Adrenal gland (tissue), 19 donors: ENCODE measurements at places on chromosomes 1 and 21. TPM values are rescaled to one million over a fixed set of nuclear protein-coding genes. Genes with fewer than 3 reads are reported as not detected.
A peak's percentile ranks its signal among the peaks of the same experiment; 100 is the strongest.

DNA sequence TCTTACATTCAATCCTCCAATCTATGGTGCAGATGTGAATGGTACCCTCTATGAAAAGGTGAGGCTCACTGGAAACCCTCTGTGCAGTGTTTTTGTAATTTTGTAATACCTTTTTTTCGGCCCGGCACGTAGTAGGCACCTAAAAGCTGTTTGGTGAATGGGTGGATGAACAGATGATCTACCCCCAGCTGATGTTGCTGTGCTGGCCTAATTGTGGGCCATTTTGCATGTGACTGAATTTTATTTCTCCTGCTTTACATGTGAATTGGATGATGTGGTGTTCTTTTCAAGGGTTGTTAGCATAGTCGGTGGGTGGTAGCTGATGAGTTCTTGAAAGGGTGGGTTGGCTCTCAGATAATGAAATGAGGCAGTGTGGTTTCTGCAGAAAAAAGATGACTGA, 10.4 kb downstream of the KDM4A start:
- DNase-seq, result no peak

GRCh38 chr1:177282976-177283375, 112.2 kb downstream of the BRINP2 start:
- no peak for DNase-seq

DNA sequence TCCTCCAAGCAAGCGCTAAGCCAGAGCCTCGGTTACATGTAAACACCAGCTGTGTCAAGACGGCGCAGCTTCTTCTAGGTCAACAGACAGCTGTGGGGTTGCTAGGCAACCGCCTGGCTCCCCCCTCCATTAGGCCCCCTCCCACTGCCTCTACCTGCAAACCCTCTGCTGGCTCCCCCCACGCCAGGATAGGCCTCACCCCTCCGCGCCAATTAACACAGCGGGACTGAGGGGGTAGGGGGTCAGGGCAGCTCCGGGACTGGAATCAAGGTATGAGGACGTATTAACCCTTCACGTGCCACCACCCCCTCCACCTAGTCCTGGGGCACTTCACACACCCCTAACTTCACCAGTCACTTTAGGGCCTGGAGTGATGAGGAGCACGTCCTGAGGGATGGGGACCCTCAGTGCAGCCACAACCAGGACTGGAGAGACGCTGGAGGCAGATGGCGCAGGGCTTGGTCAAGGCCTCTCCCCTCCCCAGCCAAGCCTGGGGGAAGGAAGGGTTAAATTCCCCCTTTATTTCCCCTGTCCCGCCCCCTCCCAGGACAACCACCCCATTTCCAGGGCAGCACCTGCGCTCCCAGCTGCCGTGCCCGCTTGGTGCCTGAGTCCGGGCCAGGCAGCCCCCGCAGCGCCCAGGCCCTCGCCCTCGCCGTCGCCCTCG, 37.4 kb upstream of the WASF2 start:
- peak; percentile 65 for DNase-seq

GRCh38 chr21:23119491-23119890, 2121.3 kb downstream of the NCAM2 start:
- no peak for DNase-seq

DNA sequence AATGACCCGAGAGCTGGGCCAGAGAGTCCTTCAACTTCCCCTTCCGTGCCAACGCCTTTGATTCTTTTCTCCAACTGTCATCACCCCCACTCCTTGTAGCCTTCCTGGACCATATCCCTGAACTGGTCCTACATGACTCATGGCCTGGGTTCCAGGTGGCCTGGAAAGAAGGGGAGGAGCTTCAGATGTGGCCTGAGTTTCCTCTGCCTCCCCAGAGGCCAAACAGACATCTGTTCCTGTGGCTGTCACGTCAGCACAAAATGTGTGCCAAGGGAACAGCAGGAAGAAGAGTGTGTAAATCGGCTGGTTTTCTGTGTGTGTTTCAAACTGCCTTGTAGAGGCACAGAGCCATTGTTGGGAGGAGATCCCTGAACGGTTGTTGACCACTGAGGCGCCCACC, 24.9 kb upstream of the KIRREL1 start:
- peak; percentile 33 for DNase-seq

GRCh38 chr1:23791516-23792047, 637 bp downstream of the LYPLA2 start:
- peak; percentile 41 for DNase-seq

GRCh38 chr21:33945652-33946270, 30.2 kb upstream of the ATP5PO start:
- DNase-seq, result no peak

DNA sequence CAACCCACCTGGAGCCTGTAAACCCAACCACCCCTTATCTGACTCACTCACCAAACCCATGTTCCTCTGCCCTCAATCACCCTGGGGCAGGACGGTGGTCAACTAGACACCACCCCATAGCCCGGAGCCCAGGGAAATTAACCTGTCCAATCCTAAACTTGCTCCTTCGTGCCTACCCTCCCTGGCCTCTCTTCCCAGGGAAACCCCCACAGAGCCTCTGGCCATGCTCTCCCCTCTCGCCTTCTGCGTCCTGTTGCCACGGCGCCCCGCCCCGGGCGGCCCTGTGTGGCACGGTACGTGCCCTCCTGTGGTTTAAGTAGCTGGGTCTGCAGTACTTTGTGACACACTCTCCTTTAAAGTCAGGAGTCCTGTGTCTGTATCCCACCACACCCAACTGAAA, 4.0 kb upstream of the FTCD start:
- DNase-seq, result no peak

- no peak for DNase-seq
Observed at GRCh38 chr1:157157501-157158190, 19.5 kb upstream of the ETV3 start.

DNA sequence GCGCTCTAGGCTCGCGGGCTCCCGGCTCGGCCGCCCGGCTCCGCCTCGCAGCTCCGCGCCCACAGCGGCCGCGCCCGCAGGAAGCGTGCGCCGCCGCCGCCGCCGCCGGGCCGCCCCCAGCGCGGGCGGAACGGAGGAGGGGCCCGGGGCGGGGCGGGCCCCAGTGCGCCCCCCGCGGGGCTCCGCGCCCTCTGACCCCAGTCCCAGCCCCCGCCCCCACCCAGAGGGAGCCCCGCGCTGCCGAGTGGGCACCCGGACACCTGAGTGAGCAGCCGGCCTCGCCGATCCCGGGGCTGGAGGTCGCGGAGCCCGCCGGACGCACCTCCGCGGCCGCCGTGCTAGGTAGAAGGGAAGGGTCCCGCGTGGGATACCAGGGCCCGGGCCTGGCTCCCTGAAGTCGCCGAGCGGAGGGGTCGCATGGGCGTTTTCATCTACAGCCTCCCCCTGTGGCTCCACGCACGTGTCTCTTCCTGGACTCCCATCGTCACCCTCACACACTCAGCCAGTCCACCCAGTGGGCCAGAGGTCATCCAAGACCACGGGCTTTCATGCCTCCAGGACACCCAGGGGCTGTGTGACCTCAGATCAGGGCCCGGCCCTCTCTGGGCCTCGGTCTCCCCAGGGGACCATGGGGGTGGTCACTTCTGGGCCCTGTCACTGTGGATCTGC, at the start of gene SDC3:
Gene SDC3 (minus strand): TSS at position 63 of the 669 bp plus-strand sequence. CDS start 172 bp downstream, outside the sequence.
- peak; percentile 46 for DNase-seq

DNA sequence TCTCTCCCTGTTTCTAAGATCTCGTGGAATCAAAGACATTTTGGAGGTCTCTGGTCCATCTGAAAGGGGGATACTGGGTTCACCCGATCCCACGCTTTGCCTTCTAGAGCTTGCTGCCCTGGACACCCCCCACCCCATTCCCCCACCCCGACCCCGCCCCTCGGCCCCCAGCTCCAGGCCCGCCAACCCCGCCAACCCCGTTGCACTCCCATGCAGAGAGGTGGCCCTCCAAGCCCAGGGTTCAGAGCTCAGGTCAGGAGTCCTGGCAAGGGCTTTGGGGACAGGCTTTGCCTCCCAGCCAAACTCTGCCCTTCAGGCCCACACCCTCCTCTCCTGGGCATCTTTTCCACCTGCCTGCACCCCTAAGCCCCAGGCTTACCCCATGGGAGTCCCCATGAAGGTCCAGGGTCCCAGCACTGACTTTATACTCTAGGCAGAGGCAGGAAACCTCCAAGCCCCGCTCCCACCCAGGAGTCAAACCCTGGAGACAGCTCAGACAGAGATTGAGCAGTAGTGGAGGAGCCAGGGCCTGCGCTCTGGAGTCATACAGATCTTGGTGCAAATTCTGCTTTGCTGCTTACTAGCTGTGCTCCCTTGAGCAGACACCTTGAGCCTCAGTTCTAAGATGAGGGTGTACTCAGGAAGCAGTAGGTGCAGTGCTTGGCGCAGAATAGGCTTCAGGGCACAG, 155.9 kb downstream of the FOXD2 start:
- DNase-seq, result no peak

DNA sequence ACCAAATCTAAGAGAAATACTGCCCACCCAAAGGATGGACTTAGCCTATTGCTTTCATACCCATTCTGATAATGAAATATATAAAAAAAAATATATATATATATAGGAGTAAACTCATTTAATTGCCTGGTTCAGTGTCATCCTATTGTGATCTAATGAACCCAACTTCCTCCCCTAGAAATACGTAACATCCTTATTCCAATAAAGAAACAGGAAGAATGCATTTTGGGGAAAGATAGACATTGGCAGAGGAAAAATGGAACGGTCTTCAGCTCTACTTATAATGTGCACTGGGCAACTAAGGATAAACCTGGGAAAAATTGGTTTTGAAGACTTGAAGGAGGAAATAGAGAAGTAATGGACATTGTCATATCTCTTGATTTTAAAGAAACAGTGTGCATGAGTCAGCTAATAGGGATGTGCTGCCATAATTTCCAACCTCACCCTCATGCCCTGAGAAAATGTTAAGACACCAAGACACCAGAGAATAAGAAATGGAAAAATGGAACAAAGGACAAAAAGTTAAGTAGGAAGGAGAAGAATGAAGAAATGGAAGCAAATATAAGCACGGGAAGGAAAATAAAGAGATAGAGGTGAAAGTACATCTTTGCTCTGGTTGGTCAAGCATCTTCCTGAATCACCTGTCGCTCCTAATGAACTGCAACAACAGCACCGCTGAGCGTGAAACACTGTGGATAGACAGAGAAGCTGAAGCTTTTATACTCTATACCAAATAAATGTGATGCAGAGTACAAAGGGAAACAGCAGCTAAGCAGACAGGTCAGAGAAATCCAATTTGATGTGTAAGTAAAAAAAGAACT, 5.4 kb downstream of the UBR4 start:
- DNase-seq, result no peak

- peak; percentile 67 for DNase-seq
Observed at GRCh38 chr1:35505911-35506798, 51.0 kb downstream of the KIAA0319L start.

DNA sequence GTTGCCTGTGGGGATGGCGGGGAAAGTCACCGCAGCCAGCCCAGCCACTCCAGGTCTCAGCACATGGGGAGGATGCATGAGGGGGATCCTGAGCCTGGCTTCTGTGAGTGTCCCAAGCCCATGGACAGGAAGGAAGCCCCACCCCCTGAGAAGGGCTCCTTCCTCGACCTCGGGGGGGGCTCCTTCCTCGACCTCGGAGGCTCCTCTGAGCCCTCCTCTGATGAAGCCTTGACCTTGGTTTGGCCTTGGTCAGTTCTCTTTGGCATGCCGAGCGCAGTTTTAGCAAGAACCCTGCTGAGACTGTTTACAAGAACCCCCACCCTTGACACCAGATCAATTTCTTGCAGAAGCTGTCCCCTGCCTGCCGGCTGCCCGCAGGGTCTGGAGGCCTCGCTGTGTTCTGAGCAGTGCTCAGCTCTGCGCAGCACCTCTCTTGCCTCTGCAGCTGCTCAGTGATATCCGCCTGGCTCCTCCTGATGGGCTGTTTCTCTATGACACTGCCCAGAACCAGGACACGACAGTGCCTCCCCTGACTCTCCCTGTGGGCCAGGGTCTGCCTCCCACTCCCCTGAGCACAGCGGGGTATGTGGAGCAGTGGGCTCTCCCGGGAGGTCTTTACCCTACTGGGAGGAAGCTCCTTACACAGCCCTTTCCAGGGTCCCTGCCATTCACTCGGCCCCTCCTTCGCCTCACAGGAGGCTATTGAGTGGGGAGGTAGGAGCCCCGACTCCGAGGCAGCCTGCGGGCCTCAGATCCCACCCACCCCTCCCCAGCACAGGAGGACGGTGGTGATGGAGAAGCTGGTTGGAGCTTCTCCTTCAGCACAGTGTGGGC, 15.4 kb downstream of the ACTRT2 start:
- no peak for DNase-seq

DNA sequence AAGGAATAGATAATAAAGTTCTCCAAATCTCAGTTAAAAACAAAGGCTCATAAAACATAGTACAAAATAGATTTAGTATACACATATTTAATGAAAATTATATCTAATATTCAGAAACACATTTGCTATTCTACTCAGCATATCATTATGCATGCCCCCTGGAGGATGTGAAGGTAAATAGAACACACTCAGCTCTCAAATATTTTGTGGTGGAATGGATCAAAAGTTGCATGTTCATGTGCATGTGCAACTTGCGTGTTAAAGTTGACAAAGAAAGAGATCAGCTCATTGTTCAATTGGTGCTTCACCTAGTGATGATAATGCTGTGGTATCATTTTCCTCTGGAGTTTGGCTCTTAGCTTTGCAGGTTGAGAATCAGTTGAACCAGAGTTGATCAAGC, 4.9 kb upstream of the ZNF644 start:
- no peak for DNase-seq

- DNase-seq, result peak; percentile 37
Observed at GRCh38 chr1:212514056-212514614, 81.4 kb downstream of the NENF start.

DNA sequence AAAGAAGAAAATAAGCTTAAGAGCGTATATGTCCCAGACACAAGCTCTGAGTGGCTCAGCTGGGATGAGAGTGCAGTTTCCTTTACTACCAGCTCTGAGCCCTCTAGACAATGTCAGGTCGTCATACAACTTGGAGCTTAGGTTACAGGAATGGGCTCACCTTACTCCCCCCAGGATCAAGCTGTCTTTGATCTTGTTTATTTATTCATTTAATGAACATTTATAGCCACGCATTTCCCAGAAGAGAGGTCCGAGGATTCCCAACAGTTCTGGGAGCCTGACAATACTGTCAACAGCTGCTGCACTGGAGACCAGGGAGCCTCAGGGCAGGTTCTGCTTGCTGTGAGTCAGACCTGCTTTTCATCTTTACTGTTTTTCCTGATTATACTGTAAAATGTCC, 378.9 kb downstream of the PLPP3 start:
- DNase-seq, result no peak

GRCh38 chr1:54165146-54165545, 12.3 kb upstream of the CDCP2 start:
- no peak for DNase-seq

DNA sequence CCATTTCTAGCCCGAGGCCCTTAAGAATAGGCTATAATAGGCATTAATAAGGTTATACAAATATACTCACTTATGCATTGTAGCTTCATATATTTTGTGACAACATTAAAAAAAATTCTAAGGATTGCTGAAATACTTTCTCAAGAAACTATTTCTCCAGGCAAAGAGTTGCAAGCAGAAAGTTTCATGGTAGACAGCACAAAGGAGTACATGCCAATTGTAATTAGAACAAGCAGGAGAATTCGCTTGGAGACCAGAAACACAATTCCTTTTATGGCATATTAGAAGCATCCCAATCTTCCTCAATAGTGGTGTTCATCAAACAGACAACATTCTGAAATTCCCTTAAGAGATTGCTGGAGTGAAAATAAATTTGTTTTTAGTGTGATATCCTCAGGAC, 122.8 kb downstream of the CRB1 start:
- no peak for DNase-seq

- no peak for DNase-seq
Observed at GRCh38 chr1:78211483-78212092, 165.8 kb downstream of the GIPC2 start.

PRMT6 gene
- total RNA-seq, result 22.8 TPM

S100A6 gene
- 375 TPM for total RNA-seq

STRIP1 gene
- total RNA-seq, result 41.6 TPM

CFHR2 gene
- total RNA-seq, result not detected

CHD5 gene
- 2.5 TPM for total RNA-seq

BACE2 gene
- 11.9 TPM for total RNA-seq

TAL1 gene
- 2.7 TPM for total RNA-seq
